Femur (tissue), 1 donor: ENCODE measurements at places on chromosomes 4 and X.

DNA sequence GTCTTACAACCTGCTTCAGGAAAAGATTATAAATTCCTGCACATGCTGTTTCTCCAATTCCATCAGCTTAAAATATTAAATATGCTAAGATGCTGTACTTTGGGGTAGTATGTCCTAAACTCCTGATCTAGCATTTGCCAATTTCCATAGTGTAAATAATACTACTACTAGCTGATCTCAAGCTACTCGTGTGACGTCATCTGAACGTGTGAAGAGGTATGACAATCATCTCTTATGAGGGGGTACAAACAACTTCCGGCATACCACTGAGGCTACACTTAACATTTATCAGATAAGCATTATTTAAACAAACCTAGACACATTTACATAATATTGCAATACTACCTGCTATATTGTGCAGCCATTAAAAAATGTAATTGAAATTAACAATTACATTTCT, 52.4 kb upstream of the APELA start:
- DNase-seq: no peak

- no peak for DNase-seq
Measured at GRCh38 chr4:31530555-31530954, 810.4 kb downstream of the PCDH7 start.

DNA sequence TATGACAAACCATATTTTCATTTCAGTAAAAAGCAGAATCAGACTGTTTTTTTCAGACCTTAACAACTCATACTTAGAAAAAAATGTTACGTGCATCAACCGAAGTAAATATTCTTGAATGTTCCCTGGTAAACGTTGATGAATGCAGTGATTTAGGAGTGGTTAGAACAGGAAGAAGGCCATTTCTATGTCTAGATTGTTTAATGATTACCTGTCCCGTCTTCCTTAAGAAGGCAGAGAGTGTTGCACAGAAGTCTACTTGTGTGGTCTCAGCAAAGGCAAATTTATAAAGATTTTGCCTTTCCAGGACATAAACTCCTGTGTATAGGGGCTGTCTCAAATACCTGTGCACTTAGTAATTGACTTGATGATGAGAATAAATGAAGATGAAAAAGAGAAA, 134.5 kb downstream of the MGST2 start:
- DNase-seq: no peak

DNA sequence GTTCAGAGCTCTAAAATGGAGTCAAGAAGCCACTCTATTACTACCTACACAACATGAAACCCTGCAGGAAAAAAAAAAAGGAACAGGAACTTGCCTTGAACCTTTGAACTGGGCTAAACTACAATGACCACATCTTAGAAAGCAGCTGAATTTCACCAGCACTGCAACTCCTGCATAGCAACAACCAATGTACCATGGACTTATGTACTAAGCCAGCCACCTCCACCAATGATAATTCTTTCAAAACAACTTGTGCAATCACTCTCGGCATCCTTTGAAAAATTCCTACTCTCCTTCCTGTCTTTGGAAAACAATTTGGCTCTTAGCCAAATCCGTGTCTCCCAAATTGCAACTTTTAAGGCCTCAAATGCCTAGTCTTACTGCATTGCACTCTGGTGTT, 26.8 kb upstream of the FMR1 start:
- DNase-seq: no peak

DNA sequence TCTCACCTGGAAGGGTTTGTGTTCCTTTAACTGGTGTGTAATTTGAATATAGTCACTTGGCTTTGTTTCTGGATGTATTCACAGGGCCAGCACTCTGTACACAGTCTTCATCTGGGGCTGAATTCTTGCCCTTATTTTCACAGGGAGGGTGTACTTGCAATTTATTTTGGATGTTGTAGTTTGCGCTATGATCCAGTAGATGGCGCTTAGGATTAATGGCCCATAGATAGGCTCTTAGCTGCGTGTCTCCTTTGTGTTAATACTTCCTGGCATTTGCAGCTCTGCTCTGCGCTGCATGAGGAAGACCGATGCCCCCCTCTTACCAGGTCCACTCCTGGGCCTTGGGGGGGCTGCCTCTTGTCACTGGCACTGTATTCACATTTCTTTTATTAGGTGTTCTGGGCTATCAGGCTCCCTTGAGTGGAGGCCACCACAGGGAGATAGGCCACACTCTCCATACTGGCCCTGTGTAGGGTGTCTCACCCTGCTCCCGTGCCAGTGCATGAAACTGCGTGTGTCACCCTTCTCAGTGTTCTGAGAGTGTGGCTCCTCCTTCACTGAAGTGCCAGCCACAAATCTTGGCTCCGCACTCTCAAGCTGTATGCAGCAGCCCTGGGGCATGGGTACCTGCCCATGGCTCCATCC, 562.2 kb downstream of the ZIC3 start:
- DNase-seq: peak; percentile 15

GRCh38 chr4:151415978-151416377, 7.0 kb downstream of the FHIP1A start:
- DNase-seq: no peak

DNA sequence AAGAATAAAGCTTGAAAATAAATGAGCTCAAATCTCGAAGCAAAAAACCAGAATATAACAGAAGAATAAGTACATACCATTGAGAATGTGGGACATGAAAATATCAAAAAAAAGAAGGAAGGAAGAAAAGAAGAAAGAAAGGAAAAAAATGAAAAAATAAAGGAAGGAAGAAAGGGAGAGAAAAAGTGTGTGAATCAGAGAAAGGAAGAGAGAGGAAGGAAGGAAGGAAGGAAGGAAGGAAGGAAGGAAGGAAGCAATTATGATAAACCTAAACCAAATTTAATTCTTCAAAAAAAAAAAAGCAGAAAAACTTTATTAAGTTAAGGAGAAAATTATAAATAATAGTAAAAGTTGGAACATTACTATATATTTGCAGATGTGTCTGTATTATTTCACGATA, 949.8 kb downstream of the NLGN4X start:
- no peak for DNase-seq

- DNase-seq: no peak
Measured at GRCh38 chr4:158827543-158827981, 58.7 kb downstream of the FNIP2 start.

DNA sequence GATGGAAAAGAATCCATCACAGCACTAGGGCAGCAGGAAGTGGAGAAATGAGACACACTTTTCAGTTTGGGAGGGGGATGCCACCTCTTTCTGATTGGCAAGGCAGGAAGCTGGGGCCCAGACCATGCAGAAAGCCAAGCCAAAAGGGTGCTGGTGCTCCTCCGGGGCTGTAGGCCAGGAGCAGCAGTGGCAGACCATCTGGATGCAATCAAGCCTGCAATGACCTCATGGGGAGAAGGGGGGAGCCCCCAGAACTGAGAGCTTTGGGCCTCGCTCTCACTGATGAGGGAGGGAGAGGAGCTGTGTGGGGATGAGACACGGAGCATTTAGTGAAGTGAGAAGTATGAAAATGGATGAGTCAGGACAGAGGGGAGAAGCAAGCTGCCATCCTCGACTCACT, 141.3 kb upstream of the NALF2 start:
- peak; percentile 58 for DNase-seq

DNA sequence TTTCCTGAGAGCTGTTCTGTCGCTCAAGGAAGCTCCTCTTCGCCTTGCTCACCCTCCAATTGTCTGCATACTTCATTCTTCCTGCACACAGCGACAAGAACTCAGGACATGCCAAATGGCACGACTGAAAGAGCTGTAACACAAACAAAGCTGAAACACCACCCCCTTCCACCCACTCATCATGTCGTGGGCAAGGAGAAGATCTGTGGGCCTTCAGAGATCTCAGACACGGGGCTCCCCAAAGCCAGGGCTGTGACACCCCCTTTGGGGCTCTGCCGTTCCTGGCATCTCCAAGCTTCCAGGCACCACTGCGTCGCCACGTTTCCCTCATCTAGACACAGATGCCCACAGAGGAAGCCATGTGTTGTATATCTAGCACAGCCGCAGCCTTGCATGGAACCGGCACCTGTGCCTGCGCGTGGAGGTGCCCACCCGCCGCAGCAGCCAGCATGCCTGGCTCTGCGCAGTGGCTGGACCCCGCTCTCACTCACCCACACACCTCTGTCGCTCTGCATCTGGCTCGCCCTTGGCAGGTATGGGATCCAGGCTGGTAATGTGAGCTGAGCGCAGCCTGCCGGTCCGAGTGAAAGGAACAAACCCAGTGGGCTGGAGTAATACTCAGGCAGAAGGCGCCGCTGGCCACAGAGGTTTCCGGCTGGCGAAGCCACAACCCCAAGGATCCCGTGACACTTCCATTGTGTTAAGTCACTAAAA, 676.4 kb upstream of the INTU start:
- DNase-seq: no peak

GRCh38 chrX:53685711-53686110, 808 bp downstream of the HUWE1 start:
- DNase-seq: no peak

GRCh38 chr4:113739197-113739596, 22.3 kb downstream of the CAMK2D start:
- DNase-seq: no peak

DNA sequence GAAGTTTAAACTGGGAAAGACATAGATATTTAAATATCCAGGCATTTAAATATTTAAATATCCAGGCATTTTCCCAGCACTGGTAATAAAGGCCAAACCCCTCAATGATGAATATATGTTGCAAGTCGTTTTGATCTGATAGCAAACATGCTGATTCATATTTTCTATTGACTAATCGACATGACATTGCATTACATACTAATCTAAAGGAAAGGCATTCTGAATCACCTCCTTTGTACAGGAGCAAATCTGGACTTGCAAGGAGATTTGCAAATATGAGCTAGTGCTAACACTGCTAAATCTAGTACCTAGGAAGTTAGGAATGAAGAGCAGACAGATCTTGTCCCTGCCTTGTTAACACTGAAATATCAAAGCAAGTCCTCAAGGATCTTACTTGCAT, 207.3 kb downstream of the SLC7A11 start:
- DNase-seq: no peak

DNA sequence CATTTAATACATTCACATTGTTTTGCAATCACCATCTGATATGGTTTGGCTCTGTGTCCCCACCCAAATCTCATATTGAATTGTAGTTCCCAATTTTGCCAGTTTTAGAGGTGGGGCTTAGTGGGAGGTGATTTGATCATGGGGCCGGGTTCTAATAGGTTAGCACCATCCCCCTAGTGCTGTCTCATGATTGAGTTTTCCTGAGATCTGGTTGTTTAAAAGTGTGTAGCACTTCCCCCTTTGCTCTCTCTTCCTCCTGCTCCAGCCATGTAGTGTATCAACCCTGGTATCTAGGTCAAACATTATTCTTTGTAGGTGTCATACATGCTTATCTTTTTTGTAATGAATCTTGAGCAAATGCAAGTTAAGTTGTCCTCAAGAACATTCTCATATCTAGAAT, 83.3 kb upstream of the KIT start:
- DNase-seq: no peak

- peak; percentile 73 for DNase-seq
Measured at GRCh38 chr4:8402640-8403039, 37.9 kb downstream of the ACOX3 start.

DNA sequence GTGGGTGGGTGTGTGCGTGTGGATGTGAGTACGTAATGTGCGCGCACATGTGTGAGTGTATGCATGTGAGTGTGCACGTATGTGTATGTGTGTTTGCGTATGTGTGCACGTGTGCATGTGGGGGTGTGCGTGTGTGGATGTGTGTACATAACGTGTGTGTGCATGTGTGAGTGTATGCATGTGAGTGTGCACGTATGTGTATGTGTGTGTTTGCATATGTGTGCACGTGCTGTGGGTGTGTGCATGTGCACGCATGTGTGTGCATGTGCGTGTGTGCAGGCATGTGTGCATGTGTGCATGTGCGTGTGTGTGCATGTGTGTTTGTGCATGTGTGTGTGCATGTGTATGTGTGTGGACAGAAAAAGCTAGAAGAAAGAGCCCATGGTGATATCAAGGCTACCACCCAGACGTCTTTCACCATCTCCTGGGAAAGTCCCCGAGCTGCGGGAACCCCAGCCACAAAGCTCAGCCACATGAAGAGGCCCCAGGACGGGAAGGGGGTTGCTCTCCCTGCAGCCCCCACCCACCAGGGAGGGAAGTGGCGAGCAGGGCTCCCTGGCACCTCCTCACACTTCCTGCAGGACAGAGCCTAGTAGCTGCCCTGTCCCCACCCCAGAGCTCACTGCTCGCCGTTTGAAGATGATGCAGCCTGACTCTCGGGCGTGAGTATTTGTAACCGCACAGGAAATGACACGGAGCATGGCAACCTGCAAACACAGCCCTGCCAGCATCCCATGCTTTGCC, 108.3 kb downstream of the DCTD start:
- DNase-seq: peak; percentile 53

GRCh38 chrX:87679849-87680248, 162.2 kb downstream of the KLHL4 start:
- DNase-seq: no peak
